Right ventricle myocardium inferior (tissue), 1 donor: ENCODE measurements at places on chromosomes 7 and 10. TPM values are rescaled to one million over a fixed set of nuclear protein-coding genes. Genes with fewer than 3 reads are reported as not detected.

The DEPP1 gene
- total RNA-seq, result 33.0 TPM

The CFTR gene
- 0.87 TPM for total RNA-seq

The AQP1 gene
- 284 TPM for total RNA-seq

The MNX1 gene
- total RNA-seq, result not detected

The HOXA6 gene
- not detected for total RNA-seq

The ADAM8 gene
- total RNA-seq, result 2.0 TPM

The SPDYE9 gene
- not detected for total RNA-seq
